ENCODE measurements at places on chromosomes 16 and 17.

GRCh38 chr17:55420067-55420775 is 1.4 kb downstream of the MMD start:
- no peak for DNase-seq

DNA sequence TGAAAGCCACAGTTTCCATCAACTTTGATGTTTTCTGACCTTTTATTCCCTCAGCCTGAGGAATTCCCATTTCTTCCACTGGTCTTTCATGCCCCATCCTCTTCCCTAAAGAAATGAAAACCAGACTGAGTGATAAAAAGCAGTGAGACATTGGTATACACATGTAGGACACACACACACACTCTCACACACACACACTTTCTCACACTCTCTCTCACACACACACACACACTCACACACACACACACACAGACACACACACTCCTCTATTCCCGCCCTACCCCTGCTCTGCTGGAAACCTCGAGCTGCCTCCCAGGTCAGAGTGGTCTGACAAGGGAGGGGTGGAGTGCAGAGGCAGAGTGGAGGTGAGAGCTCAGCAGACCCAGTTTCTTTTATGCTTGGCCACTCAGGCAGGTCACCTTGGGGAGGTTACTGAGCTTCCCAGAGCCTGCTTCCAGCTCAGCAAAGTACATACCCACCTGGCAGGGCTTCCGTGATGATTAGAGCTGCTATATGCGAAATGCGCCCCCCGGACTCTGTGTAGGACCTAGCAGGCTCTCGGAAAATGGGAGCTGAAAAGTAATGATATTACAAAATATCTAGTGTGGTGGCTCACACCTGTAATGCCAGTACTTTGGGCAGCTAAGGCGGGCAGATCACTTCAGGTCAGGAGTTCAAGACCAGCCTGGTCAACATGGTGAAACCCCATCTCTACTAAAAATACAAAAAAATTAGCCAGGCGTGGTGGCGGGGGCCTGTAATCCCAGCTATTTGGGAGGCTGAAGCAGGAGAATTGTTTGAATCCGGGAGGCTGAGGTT is 30.7 kb downstream of the CCR7 start:
- no peak for DNase-seq

DNA sequence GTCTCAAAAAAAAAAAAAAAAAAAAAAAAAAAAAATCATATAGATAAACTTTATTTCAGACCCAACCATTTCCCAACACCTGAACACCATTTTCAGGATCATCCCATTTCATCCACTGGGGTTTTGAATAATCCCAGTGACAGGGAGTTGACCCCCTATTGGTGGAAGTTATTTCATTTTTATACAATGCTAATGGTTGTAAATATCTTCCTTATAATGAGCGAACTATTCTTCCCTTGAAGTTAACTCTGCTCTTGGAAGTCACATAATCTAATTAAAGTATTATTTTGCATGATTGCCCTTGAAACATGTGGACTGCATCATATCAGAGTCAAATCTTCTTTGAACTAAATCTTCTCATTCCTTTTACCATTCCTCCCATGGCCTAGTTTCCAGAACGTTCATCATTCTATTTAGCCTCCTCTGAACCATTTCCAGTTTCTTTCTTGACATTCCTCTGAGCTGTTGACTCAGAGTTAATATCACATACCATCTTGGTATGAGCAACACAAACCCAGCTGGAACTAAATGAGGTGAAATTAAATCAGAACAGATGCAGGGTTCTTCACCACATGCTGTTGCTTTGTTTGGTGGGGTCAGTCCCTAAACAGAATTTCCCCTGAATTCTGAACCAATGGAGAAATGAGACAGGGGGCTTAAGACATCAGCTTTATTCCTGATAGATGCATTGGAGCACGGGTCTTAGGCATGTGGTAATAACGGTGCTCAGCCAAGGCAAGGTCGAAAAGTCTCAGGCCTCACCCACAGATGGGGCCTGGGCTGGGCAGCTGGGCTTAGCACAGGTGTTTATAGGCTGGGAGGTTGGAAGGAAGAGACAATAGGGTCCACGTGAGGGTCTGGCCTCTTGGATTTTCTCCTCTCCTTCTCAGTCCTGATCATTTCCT is 8.9 kb downstream of the HSD17B2 start:
- peak; percentile 94 for DNase-seq

DNA sequence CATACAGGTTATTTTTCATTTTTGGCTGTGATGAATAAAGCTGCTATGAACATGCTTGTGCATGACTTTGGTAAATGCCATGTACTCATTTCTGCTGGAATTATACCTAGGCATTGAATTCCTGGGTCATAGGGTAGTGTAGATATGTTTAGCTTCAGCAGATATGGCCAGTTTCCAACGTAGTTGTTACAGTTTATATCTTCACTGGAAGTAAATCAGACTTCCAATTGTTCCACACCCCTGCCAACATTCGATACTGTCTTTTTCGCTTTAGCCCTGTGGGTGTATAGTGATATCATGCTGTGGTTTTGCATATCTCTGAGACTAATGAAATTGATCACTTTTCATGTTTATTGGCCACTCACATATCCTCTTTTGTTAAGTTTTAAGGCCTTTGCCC is 50.4 kb downstream of the ARHGAP27 start:
- DNase-seq: no peak

GRCh38 chr17:61574542-61575351 is 16.3 kb downstream of the NACA2 start:
- peak; percentile 46 for DNase-seq

GRCh38 chr17:50909765-50910605 is 43.8 kb upstream of the TOB1 start:
- DNase-seq: no peak

GRCh38 chr16:10338426-10338825 is 47.4 kb upstream of the ATF7IP2 start:
- DNase-seq: no peak

Measured in fibroblast of skin of right quadriceps (primary cell).